ENCODE measurements at places on chromosomes 4 and X.

- DNase-seq = no peak
Observed at GRCh38 chr4:150155391-150155790, 77.1 kb downstream of the DCLK2 start.

DNA sequence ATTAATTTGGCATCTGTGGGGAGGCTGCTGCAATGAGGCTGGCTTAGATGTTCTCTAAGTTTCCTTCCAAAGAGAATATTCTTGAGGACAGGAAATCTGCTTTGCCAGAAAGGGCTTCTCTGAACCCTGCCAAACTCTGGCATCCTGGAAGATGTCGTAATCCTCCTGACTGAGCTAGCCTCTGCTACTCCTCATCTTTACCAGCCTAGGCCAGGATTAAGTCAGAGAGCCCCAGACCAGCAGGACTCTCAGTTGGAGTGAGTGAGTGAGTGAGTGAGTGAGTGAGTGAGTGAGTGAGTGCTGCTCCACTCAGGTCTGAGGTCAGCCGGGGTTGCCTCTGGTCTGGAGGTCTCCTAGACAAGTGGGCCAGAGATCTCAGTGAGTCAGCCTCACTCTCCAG is 104.9 kb upstream of the SOD3 start:
- no peak for DNase-seq

- DNase-seq = no peak
Observed at GRCh38 chr4:52408032-52408431, 251.1 kb downstream of the USP46 start.

DNA sequence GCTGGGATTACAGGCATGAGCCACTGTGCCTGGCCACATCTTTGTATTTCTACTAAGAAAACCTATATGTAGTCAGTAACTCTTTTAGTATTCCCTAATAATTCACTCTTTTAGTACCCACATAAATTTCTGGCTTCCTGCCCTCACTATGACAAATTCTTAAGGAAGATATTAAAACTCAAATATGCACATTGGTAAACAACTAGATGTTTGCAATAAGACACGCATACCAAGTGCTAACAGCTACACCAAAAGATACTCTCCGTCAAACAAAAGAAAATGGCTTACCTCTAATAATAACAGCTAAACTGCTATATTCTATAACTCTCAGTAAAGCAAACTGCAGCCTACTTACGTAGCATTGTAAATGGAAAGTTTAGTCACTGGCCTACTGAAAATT is 6.3 kb downstream of the UBA6 start:
- no peak for DNase-seq

DNA sequence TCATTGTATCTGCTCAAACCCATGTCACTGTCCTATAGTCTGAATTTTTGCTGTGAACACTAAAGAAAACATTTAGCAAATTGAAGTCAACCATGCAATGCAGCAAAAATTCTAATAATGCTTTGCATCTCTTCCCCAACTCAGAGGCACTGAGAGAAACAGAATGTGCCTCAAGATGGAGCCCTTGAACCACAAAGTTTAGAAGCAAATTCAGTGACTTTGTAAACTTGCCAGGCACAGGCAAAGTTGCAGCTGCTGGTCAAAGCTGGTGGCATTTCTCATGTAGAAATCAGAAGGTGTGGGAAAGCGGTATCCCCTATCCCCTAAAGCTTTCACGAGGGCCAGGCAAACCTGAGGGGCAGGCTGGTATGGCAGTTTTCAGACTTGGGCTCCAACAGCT is 121.7 kb upstream of the DIPK2B start:
- DNase-seq = no peak

- no peak for DNase-seq
Observed at GRCh38 chr4:14669371-14669770, 332.9 kb upstream of the CPEB2 start.

- DNase-seq = no peak
Observed at GRCh38 chr4:141133999-141134995, 1.0 kb upstream of the RNF150 start.

GRCh38 chrX:14777525-14777924 is 95.3 kb downstream of the FANCB start:
- DNase-seq = no peak
